ENCODE measurements at places on chromosomes 7 and 10.

DNA sequence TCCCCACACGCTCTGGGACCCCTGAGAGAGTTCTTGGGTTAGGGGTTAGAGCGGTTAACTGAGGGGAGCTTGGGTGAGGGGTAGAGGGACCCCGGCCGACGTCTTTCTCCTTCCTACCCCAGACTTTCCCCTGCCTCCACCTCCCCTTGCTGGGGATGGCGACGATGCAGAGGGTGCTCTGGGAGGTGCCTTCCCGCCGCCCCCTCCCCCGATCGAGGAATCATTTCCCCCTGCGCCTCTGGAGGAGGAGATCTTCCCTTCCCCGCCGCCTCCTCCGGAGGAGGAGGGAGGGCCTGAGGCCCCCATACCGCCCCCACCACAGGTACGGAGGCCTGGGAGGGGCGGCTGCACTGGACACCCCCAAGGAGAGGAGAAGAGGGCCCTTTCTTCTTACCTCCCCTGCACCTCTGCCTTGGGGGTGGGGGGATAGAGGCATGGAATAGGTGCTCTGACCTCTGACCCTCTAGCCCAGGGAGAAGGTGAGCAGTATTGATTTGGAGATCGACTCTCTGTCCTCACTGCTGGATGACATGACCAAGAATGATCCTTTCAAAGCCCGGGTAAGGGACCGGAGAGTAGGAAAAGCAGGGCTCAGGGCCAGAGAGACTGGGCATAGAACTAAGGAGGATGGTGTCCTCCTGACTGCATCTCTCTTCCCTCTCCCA is 1.1 kb downstream of the ZYX start:
- no peak for DNase-seq

DNA sequence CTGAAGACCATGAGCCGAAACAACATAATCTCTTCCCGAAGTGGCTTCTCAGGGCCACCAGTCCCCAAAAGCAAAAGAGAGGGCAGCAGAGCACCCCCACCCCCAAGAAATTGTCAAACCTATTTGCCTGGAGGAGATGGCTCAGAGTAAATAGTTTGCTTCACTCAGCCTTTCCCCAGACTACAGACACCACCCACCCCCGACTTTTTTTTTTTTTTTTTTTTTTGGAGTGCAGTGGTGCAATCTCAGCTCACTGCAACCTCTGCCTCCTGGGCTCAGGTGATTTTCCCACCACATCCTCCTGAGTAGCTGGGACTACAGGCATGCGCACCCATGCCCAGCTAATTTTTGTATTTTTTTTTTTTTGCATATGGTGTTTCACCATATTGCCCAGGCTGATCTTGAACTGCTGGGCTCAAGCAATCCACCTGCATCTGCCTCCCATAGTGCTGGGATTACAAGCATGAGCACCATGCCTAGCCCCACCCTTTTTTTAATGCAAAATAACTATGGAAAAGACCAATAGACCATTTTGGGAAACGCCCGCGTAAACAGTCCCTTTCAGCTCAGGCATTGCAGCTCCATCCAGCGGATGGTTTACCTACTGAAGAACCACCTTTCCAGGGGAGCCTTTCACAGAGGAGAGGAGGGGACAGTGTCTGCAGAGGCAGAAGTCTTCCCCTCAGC is 9.7 kb downstream of the ZMIZ1 start:
- no peak for DNase-seq

DNA sequence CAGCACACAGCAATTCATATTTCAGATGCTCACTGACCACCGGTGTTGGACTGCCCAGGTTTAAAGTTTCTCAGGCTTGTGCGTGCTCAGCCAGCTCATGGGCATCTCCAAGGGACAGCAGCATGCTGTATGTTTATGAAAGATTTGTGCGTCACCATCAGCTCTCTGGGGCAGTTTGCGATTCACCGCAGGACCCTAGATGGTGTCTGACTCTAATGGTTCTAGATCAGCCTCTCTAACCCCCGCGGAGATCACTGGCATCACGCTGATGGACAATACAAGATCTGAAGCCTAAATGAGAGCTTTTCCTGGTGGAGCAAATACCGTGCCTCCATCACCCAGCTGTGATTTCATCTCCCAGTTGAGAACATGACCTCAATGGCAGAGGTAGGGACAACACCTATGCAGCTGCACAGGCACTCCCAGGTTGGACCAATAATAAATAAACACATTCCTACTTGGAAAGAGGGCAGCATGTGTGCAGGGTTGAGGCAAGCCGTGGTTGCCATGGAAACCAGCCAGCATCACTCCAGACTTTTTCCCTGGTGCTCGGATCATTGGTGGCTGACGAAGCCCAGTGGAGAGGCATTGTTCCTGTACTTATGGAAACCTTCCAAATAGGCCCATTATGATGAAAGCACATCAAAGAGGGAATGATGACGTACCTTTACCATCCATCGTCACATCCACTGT is 253.6 kb downstream of the KCNMA1 start:
- no peak for DNase-seq

DNA sequence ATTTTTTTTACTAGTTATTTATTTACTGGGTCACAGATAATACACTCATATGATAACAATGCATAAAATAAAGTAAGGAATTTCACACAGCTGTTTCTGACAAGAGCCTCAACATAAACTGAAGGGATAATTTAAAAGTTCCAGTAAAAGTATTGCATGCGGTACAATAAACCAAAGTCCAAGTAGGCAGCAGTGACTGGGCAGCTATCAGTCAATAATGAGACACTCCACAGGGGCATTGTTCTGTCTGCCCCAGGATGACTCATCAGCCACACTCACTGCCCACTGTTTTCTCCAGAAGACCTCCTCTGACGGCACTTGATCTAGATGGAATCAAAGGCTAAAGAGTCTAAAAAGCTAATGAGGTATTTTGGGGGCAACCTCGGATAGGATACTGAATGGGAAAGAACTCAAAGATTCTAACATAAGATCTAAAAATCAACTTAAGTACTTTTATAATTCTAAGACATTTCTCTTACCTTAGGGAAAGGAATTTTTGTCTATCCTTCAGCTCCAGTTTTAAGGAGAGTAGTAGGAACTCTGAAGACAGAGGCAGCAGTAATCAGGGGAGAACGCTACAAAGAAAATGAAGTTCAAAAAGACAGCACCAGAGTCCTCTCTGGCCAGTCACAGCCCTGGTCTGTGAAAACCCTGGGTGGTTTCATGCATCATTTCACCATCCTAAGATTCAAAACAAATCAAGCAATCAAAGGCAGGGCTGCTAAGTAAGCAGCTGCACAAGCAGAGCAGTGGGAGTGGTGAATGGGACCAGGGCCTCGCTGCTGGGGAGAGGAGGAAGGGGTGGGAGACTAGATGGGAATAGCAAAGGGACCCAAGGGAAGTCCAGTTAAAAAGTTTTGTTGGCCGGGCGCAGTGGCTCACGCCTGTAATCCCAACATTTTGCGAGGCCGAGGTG is 175.1 kb downstream of the AVL9 start:
- DNase-seq, result no peak

Data from C1 segment of cervical spinal cord (tissue), 14 donors.